Fibroblast of gingiva (primary cell): ENCODE measurements at places on chromosomes 11 and 22.

- no peak for DNase-seq
Observed at GRCh38 chr11:8239536-8240228, 24.0 kb downstream of the LMO1 start.

DNA sequence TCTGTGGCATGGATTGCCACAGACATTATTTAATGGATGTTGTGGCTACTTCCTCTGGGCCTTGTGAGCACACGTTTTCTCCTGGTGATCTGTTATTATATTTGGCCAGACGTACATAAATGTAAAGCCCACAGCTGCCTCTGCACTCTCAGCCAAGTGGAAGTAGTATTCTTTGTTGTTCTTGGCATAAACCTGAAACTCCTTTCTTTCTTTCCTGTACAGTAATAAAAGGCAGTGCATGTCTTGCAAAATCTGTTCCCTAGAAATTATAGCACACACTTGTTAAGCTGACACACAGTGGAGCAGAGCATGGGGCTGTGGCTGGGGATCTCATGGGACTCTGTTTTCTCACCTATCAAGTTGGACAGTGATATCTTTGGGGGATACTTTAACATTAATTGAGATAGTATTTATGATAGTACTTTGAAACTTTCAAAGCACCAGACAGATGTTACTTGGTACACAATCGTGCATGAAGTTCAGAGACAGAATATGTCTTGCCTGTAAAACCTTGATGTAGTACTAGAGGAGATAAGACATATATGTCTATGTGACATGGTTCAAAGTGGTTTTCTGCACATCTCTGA is 20.9 kb downstream of the PANX1 start:
- peak; percentile 64 for DNase-seq

DNA sequence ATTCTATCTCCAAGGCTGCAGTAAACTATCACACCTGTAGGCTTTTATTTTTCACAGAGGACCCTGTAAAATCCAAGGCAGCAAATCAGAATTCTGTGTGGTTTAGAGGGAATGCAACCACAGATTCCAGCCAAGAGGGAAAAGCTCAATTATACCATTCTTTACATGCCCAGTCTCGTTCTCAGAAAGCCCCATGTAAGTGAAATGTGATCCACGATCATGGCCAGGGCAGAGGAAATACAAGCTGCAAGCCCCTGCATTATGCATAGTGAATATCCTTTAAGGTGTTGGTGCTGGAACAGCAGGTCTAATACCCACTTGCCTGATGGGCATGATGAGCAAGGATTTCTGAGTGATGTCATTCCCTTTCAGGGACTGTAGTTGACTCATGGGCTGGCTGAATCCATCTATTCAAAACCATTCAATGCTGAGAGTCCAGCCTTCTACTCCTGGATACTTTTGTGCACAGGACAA is 198.7 kb upstream of the MTMR2 start:
- DNase-seq: no peak

DNA sequence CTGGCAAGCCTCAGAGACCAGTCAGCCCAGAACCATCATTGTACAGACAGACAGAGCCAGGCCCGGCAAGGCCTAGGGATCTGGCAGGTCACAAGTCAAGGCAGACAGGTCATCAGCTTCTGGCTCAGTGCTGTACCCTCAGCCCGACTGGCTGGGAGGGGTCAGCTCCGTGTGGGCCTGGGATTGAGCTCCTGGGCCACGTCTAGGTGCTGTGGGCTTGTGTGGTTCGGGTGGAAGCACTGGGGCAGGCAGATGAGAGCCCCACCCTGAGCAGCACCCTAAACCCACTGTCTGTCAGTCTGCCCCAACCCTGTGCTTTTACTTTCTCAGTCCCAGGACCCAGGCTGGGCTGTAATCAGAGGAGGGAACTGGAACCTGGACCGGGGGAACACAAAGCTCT is 26.9 kb upstream of the P2RY2 start:
- DNase-seq: no peak

DNA sequence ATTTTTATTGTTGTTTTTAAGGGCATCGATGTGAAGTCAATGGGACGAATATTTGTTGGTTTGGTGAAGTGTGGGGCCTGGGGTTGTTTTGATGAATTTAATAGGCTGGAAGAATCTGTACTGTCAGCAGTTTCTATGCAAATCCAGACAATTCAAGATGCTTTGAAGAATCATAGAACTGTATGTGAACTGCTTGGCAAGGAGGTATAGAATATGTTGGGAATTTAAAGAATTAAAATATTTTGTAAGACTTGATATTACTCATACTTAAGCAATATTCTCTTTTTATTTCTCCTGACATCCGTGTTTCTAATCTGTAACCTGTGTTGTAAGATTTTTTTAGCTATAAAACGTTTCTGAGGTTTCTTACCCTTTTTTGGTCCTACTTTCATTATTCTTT is 61.6 kb downstream of the DYNC2H1 start:
- DNase-seq: peak; percentile 83
